ENCODE measurements at places on chromosomes 7 and 10.

DNA sequence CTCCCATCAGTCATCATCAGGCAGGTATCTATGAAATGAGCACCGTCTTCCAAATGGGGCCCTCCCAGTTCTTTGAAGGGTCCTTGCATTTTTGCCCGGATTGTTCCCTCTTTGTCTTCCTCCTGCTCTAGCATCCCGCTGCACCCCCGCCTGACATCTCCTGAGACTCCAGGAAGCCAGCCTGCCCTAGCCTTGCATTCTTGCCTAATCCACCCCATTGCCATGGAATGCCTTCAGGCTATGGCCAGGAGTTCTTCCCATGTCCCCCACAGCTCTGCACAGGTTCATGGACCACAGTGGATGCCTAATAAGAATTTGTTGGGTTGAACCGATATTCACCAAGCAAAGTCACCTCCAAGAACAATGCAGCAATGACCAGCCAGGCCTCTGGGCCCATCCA, 62.1 kb downstream of the ZMIZ1 start:
- no peak for DNase-seq

DNA sequence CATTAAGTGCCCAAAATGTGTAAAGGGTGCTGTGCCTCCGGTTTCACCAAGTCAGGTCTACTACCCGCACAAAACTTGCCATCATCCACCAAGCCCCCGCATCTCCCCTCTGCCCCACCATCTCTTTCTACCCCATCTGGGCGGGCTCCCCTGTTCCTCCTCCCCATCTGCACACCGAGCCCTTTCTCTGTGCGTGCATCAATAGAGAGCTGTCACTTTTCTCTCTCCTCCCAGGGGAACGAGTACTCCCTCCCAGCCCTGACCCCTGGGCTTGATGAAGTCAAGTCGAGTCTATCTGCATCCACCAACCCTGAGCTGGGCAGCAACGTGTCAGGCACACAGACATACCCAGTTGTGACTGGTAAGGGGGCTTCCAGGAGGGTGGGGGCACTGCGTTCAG, 63.5 kb downstream of the PAX2 start:
- no peak for DNase-seq

GRCh38 chr10:130016993-130017630, 53.0 kb upstream of the EBF3 start:
- DNase-seq: no peak

DNA sequence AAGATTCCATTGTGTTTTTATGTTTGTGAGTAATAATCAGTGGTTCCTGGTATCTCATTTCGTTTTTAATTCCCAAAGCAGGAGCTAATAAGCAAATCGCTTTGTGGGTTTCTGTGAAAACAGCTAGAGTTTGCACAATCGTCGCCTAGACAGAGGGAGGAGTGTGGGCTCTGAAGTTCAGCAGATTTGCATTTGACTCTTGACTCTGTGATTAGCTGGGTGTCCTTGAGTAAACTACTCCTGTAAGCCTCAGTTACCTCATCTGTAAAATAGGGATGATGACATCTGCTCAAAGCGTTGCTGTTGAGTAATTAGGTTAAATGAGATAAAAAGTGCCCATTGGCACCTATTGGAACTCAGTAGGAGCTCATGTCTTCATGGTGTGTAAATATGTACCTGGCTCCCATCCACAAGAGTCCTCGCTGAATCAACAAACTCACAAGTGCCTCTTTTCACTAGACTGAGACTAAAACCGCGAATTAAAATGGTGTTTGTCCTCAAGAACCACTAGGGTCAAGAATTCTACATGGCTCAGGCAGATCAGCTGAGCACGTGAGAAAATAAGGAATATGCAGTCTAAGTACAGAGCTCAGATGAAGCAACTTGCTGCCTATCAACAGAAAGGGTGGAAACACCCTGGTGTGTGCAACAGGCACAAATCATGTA, 385.8 kb upstream of the C7orf33 start:
- no peak for DNase-seq

GRCh38 chr10:127854769-127855590, 37.8 kb downstream of the CLRN3 start:
- no peak for DNase-seq

GRCh38 chr7:15820319-15820718, 133.8 kb upstream of the MEOX2 start:
- DNase-seq: no peak

DNA sequence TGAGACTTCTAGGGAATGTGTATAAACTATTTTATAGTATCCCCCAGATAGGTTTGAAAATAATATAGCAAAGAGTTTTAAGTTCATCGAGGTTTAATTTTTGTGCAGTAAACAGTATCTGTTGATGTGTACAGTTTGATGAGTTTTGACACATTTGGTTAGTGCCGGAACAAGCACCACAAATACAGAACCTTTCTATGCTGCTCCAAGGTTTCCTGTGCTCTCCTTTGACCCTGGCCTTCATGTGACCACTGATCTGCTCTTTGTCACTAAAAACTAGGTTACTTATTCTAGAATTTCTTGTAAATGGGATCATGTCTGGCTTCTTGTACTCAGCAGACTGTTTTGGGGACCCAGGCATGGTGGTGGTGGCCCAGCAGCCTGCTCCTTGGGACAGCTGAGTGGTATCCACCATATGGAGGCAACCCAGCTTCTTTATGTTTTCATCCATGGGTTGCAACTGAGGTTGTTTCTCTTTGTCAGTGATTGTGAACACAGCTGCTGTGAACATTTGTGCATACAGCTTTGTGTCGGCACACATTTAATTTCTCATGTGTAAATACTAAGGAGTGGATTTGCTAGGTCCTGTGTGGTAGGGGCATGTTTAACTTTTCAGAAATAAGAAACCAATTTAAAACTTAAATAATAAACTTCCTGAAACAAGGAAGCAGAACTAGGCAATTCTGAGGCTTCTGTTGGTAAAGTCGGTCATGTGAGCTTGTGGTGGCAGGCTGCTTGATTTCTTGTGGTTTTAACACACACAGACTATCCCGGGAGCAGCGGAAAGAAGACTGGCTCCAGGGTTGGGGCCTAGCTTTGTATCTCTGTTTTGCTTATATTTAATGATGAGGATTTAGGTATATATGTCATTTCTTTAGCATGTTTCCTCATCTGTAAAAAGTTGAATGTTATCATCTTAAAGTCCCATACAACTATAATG, 219.4 kb downstream of the ABCA13 start:
- no peak for DNase-seq

DNA sequence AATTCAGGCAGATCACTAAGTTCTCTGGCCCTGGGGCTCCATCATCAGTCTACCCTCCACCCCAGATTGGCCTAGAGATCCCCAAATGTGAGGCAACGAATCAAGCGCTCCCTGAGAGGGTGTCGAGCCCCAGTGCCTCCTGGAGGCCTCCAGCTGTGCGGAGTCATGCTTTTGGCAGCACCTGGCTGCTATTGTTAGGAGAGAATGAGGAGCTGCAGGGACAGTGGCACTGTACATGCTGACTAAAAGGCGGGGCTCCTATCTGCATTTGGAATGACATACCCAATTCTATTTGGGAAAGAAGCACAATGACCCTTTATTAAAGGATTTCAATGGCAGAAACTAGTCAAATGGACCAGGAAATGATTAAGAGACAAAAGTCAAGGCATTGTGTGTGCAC, 161.8 kb downstream of the DPY19L1 start:
- DNase-seq: no peak

GRCh38 chr7:108310351-108310750, 145.9 kb downstream of the NRCAM start:
- DNase-seq: no peak

DNA sequence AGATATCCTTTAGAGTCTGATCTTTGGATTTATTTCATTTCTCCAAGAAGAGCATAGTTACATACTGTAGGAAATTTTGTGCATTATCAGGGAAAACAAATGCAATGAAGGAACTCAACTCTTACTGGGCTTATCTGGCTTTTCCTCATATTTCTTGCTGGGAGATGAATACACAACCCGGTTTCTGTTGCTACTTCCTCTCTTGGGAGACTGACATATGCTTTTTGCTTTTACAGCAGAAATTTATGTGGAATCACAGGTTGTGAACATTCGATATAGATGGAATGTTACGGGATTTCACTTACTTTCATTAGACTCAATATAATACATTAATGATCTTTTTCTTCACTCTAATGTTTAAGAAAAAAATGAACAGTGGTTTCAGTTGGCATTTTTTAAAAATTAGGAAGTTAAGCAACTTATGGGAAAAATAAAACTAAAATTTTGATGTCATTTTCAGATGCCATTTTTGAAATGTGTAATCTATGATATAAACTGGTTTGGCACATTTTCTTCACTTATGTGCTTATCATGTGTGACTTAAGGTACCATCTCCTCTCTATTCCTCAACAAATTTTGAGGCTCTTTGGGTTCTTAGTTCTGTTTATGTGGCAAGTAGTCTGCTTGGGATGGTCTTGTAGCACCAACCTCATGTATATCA, 7.1 kb downstream of the SND1 start:
- no peak for DNase-seq

- DNase-seq: no peak
Observed at GRCh38 chr10:34547291-34547690, 267.8 kb downstream of the PARD3 start.

DNA sequence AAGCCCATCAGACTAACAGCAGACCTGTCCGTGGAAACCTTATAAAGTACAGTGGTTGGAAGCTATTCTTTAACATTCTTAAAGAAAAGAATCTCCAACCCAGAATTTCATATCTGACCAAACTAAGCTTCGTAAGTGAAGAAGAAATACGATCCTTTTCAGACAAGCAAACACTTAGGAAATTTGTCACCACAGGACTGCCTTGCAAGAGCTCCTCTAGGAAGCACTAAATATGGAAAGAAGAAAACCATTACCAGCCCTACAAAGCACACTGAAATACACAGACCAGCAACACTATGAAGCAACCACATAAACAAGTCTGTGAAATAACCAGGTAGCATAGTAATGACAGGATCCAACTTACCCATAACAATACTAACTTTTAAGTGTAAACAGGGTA, 177.7 kb upstream of the PRSS1 start:
- no peak for DNase-seq

GRCh38 chr7:132347123-132347522, 229.1 kb downstream of the PLXNA4 start:
- no peak for DNase-seq

DNA sequence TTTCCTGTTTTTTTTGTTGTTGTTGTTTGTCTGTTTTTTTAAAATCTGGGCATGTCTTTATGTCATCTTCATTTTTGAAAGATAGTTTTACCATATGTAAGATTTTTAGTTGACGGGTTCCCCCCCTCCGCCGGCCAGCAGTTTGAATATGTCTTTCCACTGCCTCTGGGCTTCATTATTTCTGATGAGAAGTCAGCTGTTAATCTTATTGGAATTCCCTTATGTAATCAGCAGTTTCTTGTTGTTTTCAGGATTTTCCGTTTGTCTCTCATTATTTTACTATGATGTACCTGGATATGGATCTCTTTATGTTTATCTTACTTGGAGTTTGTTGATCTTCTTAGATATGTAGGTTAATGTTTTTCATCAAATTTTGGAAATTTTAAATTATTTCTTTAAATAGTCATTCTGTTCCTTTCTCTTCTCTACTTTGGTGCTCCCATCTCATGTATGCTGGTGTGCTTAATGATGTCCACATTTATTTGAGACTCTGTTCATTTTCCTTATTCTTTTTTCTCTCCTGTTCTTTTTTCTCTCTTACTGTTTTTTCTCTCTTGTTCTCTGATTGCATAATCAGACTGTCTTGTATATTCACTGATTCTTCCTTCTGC, 9.7 kb downstream of the EXOC6 start:
- no peak for DNase-seq

GRCh38 chr7:54985426-54986330, 33.1 kb upstream of the EGFR start:
- no peak for DNase-seq

DNA sequence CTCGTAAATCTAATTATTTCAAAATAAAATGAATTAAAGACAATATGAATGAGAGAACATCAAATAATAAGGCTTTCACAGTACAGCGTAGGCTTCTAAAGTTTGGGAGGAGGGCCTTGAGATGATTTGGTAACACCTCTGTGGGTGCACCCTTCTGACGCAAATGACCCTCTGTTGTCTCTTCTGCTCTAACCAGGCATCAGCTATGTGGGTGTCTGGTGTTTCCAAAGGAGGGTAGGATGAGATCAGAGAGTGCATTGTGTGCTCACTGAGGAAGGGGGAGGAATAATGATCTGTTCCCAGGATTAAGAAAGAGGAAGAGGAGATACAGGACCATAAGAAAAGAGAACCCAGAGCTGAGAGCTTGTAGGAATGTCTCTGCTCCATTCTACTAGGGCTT, 420.4 kb downstream of the SDK1 start:
- no peak for DNase-seq

- peak; percentile 15 for DNase-seq
Observed at GRCh38 chr7:48337012-48337621, 165.9 kb downstream of the ABCA13 start.

DNA sequence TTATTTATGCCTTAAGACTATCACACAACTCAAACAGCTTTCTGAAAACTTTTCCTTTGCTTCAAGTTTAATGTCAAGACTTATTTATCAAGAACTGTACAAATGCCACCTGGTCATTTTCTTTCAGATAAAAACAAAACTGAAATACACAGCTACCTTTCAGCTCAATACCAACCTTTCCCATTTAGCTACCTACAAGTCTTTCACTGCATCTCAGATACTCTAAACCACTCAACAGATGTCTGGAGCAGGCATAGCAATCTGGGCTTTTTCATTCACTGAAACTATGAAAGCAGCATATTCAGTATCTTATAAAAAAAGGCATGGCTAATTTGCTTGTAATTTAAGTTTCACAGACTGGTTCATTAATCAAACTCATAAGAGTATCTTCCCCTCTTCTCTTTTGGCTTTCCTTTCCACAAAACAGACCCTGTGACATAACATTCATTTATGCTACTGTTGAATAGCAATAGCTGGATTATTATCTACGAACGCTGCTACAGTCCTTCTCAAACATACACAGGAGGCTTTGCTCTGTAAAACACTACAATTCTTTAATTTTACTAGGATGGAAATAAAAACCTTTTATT, 8.2 kb downstream of the TRA2A start:
- DNase-seq: no peak

DNA sequence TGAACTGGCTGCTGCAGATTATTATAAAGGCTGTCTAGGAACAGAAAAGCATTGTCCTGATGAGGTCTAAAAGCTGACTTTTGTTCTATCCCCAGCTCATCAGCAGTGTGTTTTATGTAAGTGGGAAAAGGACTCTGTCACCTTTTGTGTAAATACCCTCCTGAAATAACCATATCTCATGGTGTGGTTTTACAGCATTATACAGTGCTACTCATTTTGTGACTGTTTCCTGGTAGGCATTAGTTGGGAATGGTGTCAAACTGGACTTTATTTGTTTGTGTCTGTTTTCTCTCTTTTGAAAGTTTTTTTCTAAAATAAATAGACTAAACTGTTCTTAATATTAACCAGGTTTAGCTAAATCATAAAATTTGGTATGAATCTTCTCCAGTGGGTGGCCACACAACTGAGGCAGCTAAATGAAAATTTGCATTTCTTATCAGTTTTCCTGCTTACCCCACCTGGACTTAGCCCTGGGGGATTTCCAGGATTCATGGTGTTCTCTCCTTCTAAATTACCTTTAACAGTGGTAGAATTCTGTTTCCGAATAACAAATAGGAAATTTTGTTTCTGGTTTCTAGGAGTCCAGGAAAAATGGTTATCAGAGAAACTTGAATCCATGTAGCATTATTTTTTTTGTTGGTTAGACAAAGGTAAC, 140.9 kb downstream of the LHFPL3 start:
- DNase-seq: no peak

GRCh38 chr10:89543841-89544240, 8.4 kb upstream of the SLC16A12 start:
- DNase-seq: no peak

GRCh38 chr7:77497079-77497478, 40.0 kb upstream of the PTPN12 start:
- DNase-seq: no peak

GRCh38 chr7:151060416-151061212, 1.2 kb downstream of the SLC4A2 start:
- DNase-seq: peak; percentile 63

Data from neuronal stem cell (in vitro differentiated cells).